Caudate nucleus (tissue), 63 donors: ENCODE measurements at places on chromosomes 7 and 10.

GRCh38 chr7:72032934-72033333 is 379.2 kb downstream of the CALN1 start:
- peak; percentile 10 for DNase-seq

GRCh38 chr7:148230883-148231282 is 359.7 kb upstream of the C7orf33 start:
- no peak for DNase-seq

- no peak for DNase-seq
Observed at GRCh38 chr7:28052933-28053332, 127.7 kb downstream of the JAZF1 start.

- no peak for DNase-seq
Observed at GRCh38 chr10:3622427-3622826, 162.6 kb downstream of the KLF6 start.

DNA sequence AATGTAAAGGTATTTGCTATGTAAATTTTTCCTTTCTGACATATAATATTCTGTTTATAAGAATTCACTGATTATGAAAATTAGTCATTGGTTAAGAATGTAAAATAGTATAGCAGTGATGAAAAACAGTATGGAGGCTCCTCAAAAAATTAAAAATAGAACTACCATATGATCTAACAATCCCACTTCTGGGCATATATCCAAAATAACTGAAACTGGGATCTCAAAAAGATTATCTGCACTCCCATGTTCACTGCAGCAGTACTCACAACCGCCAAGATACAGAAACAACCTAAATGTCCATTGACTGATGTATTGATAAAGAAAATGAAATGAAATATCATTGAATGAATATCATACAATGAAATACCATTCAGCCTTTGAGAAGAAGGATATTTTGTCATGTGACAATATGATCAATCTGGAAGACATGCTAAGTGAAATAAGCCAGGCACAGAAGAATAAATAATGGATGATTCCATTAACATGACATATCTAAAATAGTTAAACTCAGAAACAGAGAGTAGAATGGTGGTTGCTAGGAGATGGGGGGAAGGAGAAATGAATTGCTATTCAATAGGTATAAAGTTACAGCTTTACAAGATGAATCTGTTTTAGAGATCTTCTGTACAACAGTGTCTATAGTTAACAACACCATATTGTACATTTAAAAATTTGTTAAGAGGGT is 14.0 kb downstream of the C10orf88 start:
- DNase-seq = no peak

DNA sequence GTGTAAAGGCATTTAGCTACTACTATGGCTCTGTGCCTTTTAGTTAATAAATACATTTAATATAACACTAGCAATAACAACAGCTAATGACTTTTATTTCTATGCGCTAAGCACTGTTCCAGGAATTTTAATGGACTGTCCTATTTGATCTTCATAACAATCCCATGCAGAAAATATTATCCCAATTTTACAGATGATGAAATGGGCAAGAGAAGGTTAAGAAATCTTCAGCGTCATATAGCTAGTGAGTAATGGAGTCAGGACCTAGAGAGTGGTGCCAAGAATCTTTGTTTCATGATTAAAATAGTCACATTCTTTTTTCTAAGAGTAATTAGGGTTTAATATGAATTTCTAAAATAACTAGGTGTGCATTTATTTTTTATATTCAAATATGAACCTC is 32.4 kb downstream of the ACTA2 start:
- no peak for DNase-seq

DNA sequence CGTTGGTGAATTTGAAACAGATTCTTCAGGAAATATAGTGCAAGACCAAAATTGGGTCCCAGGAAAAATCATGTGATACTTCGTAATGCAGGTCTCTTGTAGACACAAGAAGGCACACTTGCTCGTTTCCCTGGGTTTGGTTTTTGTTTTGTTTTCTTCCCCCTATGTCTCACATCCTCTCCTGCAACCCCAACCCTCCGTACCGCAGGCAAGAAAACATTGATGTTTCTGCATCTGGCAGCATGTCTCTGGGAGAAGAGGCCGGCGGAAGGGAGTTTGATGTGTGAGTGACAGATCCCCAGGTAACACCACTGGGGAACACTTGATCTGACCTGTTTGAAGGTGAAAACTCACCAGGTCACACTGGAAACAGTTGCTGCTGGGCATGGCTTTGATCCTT is 718.5 kb downstream of the AUTS2 start:
- DNase-seq = no peak

- DNase-seq = no peak
Observed at GRCh38 chr7:23742051-23742450, 32.0 kb downstream of the STK31 start.

- no peak for DNase-seq
Observed at GRCh38 chr10:99598781-99599509, 21.3 kb downstream of the SLC25A28 start.

- DNase-seq = no peak
Observed at GRCh38 chr10:4067531-4067930, 282.5 kb upstream of the KLF6 start.

GRCh38 chr10:9228771-9229170 is 1174.3 kb downstream of the GATA3 start:
- no peak for DNase-seq

DNA sequence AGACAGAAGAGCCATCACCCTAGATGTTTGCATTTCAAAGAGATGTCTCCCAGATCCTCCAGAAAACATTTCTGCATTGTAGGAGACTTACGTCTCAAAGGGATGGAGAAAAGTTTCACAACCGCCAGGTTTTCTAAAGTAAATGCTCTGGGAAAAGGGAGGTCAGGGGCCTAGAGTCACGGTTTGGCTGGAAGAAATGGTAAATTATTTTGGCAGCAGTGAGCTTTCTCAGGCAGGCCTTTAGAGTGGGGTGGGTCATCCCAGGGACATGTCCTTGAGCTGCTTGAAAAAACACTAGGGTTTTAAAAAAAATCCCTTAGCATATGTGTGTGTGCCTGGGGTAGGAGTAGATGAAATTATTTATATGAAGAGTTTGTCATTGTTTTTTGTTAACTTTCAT is 728.8 kb downstream of the TYW1 start:
- DNase-seq = no peak

- DNase-seq = peak; percentile 76
Observed at GRCh38 chr7:150978126-150978789, at the start of gene KCNH2. Gene KCNH2 (minus strand): TSS chr7:150978321. CDS start chr7:150977913, 408 bp downstream.

DNA sequence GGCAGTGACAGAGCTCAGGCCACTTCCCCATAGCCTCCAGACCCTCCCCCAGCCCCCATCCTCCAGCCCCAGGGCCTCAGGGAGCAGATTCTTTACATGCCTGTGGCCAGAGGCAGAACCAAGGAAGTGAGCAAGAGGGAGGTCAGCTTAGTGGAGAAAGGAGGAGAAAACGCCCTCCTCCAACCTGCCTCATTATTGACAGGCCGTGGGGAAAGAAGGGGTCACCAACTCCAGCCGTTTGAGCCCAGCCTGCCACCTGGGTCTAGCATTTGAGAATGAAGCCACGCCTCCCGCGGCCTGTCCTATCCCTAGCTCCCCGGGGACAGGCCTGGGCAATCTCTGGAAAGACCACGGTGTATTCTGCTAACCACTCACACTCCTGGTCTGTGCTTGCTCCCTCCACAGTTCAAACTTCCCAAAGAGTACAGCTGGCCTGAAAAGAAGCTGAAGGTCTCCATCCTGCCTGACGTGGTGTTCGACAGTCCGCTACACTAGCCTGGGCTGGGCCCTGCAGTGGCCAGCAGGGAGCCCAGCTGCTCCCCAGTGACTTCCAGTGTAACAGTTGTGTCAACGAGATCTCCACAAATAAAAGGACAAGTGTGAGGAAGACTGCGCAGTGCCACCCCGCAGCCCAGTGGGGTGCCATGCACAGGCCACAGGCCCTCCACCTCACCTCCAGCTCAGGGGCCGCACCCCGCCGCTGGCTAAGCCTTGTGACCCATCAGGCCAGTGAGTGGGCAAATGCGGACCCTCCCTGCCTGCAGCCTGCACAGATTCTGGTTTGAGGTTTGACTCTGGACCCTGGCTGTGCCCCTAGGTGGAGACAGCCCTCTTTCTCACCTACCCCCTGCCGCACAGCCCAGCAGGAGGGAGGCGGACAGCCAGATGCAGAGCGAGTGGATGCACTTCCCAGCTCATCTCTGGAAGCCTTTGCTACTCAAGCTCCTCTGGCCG is 14.3 kb upstream of the TRIM8 start:
- no peak for DNase-seq

- no peak for DNase-seq
Observed at GRCh38 chr7:137983323-137984008, 18.4 kb downstream of the CREB3L2 start.

GRCh38 chr10:124092250-124092859 is 1.0 kb downstream of the CHST15 start:
- DNase-seq = no peak

DNA sequence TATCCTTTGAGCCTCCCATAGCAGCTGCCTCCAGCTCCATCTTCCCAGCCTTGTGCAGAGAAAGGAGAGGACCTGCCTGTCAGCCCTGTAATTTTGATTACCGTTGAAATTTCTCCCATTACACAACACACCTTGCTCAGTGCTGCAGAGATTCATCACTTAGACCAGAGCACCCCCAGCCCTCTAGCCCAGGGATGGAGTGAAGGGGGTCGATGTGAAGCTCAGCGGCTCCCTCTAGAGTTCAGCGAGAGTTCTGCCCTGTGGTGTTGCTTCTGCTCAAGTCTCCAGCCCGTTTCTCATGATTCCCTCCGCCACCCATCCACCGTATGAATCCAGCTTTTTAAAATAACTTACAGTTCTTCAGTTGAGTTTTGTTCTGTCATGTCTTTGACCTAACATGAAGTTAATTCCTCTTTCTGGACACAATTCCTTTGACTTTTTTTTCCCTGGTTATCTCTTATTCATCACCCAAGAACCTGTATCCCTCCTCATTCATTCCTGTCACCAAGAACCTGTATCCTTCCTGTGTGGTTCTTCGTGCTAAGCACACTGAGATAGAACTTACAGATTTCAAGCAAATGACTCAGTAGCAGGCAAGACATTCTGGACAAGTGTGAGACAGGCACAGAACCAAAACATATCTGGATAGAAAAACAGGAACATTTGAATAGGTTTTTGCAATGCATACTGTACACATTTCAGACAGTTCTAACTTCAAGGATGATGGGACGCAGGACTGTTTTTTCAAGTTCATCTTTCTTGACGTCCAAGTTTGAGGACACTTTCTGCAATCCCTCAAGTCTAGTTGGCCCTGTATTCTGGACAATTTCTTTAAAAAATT is 35.0 kb upstream of the ZNF32 start:
- DNase-seq = no peak

DNA sequence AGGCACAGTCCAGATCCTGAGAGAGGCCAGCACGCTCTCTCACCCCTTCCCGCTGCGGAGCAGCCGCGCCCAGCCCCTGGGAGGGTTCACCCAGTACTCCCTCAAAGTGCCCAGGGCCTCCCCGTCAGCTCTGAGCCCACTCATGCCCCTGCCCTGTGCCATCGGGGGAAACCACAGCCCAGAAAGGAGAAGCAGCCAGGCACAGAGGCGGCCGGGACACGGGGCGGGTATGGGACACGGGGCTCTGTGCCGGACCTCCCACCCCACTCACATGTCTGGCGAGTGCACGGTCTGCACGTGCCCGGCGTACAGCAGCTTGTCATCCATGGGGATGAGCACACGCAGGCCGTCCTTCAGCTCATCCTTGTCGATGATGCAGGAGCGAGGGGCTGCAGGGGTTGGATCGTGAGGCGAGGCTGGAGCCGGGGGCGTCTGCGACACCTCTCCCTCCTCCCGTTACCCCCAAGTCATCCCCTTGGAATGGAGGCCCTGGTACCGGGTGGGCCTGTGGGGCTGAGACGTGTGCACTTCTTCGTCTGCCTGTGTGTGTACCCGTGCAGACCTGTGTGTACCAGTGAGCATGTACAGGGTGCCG is 38.2 kb downstream of the SLC29A4 start:
- no peak for DNase-seq

DNA sequence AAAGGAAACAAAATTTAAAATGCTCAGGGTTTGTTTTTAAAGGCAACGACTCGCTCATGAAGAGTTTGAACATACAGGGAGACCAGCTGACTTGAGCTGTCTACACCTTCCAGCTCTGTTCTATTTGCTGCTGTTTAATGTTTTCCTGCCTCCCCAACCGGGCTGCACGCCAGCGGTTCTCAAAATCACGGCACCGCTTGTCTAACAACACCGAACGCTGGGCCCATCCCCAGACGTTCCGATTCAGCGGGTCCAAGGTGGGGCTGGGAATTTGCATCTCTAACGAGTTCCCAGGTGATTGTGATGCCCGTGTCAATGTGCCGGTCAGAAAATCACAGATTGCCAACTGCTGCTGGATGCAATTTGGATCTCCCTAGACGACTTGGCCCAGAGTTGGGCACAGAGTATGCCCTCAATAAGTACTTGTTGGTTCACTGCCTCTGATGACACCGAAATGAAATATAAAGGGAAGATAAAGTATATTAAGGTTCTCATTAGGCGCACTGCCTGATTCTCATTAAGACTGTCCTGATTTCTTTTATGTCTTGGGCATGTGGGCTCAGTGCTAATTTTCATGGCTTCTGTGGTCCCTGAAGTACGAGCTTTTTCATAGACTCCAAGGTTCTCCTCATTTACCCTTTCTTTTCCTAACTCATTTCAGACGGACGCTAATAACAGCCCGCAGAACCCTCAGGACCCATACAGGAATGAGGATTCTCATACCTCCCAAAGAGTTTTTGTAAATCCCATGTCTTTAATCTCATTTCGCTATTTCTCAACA is 28.5 kb downstream of the CELF2 start:
- no peak for DNase-seq

DNA sequence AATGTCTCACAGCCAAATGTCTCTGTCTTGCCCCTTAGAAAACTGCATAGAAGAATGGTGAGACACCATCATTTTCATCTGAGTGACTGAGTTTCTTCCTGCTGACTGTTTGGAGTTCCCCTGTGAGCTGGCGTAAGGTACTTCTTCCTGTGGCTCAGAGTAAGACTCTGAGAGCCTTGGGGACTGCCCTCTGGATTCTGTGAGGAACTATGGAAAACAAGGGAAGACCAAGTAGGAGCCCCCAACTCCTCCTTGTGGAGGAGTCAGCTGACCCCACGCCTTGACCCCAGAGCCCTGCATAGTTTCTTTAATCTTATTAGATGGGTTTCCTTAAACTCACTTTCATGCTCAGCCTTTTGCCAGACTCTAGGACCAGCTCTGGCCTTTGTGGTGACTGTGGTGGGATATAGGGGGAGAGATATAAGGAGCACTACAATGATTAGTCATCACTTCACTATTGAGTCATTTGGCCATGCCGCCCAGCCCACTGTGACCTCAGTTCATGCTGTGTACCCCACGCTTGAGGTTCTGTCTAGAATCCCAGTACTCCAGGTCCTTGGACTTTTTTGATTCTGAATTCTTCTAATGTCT is 51.8 kb upstream of the FAM133B start:
- DNase-seq = no peak

- DNase-seq = no peak
Observed at GRCh38 chr10:99654390-99655175, 4.7 kb upstream of the ENTPD7 start.

DNA sequence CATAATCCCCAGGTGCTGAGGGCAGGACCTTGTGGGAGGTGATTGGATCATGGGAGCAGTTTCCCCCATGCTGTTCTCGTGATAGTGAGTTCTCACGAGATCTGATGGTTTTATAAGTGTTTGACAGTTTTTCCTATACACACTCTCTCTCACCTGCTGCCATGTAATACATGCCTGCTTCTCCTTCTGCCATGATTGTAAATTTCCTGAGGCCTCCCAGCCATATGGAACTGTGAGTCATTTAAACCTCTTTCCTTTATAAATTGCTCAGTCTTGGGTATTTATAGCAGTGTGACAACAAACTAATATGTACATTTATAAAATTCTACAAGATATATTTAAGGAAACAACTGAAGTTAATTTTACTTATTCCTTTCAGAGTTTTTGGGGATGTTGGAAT is 170.8 kb upstream of the BET1 start:
- no peak for DNase-seq

- no peak for DNase-seq
Observed at GRCh38 chr7:24882989-24883621, 96.9 kb downstream of the OSBPL3 start.
